Placental pericyte (primary cell): ENCODE measurements at places on chromosomes 5 and 9. TPM values are rescaled to one million over a fixed set of nuclear protein-coding genes. Genes with fewer than 3 reads are reported as not detected.

C9orf153 gene
- total RNA-seq, result under 0.01 and 0.14 TPM in 2 replicates

ADAMTS2 gene
- 8.1 and 33.2 TPM in 2 replicates for total RNA-seq

ASS1 gene
- 22.0 and 199 TPM in 2 replicates for total RNA-seq

ADGRD2 gene
- total RNA-seq, result not detected in 2 replicates

IRGM gene
- 0.57 TPM in 1 of 2 replicates, not detected in the other for total RNA-seq

WWC1 gene
- 2.2 and 4.7 TPM in 2 replicates for total RNA-seq

HNRNPH1 gene
- total RNA-seq, result 435 and 542 TPM in 2 replicates
